Effector CD4-positive, alpha-beta T cell (primary cell): ENCODE measurements at places on chromosomes 11 and 22.

GRCh38 chr11:9138612-9139579 lies 47.5 kb upstream of the SCUBE2 start:
- DNase-seq = no peak

GRCh38 chr11:76859708-76860227 lies 950 bp upstream of the ACER3 start:
- no peak for DNase-seq

DNA sequence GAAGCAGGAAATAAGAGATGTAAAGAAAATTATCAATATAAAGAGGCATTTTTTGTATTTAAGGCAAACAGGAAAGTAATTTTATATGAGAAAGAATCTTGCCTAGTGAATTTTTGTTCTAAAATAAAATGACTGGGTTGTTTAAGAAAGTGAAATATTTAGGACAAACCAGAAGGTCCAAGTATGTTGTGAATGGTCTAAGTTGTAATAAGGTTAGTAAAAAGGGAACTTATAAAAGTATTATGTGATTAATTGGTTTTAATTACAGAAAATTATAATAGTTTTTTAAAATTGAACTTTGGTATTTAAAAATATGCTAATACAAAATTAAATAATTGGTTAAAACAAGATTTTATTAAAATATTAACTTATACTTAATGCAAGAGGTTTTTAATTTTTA lies 26.6 kb upstream of the EI24 start:
- DNase-seq = no peak

DNA sequence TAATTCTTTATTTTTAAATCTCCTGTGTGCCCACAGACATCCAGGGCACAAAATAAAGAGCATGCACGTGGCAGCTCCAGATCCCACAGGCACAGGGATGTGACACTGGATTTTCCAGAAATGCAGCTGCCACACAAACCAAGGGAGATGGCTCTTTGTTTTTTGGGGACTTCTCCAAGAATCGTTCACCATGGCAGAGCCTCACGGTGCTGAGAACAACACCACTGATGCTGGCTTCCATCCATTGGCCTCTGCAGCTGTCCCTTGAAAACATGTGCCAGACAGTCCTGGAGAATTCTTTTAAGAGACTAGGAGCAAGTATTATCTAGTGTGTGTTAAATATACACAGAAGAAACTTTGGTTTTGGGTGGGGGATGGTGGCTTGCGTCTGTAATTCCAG lies 108.4 kb upstream of the SLC22A12 start:
- DNase-seq = no peak

GRCh38 chr11:103295704-103296103 lies 186.5 kb downstream of the DYNC2H1 start:
- no peak for DNase-seq

DNA sequence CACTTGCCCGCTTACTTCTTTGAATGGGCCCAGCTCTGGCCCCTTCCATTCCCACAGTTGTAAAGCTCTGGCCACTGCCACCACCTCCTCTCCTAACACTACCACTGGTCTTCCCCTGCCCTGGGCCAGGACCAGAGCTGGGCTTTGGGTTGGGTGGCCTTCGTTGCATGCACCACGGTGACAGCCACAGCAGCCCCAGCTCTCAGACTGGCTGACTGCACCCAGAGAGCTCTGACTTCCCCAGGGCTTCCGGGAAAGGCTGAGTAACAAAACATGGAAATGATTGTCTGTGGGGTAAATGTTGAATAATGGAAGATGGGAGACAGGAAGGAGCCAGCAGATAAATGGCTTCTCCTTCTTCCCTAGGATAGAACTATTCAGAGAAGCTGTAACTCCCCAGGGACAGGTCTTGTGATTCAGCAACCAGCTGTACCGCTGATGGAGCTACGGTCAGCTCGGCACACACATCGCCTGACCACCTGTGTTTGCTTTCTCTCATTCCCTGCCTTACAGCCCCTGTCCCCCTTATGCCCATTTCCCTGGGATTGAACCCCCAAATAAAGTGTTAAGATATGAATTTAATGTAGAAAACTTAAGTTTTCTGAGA lies 27.6 kb downstream of the SCN4B start:
- DNase-seq = no peak

DNA sequence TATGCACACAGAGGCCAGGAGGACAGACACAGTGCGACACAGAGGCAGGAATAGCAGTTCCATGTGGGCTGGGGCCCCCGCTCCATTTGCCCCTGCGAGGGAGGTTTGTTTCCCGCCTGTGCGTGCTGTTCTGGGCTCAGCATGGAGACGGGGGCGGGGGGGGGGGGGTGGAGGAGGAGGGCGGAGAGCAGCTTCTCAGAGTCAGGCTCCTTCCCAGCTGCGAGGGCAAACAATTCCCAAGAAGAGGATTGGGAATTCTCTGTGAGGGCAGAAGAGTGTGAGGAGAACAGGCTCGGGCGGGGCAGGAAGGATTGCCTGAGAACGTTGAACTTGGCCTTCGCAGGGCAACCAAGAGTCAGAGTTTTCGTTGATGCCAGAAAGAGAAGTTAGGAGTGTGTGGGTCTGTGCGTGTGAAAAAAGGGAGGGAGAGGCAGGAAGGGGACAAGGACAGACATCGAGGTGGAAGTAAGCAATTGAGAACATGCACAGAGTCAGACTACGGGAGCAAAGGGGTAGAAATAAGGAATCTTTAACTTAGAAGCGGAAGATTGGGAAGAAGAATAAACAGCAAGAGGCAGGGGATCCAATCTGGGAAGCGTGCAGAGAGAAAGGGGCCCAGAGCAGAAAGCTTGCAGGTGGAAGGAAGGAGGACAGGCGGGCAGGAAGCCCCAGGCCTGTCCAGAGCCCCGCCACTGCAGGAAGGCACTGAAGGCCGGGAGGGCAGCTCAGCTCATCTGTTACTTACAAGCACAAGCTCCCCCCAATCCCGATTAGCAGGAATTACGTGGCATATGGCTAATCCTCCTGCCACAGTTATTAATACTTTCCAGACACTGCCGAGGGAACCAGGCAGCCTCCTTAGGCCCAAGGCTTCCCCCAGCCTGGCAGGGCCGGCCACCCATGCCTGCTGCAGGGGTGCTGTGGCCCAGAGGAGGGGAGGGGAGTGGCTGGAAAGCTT lies 15.6 kb upstream of the JAM3 start:
- no peak for DNase-seq

GRCh38 chr22:45008186-45008681 lies 1.6 kb downstream of the PHF21B start:
- DNase-seq = no peak
